ENCODE measurements at places on chromosomes 13 and 19. TPM values are rescaled to one million over a fixed set of nuclear protein-coding genes. Genes with fewer than 3 reads are reported as not detected.
A peak's percentile ranks its signal among the peaks of the same experiment; 100 is the strongest.

ZNF578 gene
- total RNA-seq = 0.56 TPM

ZMYM5 gene
- total RNA-seq = 11.1 TPM

GRCh38 chr13:113781571-113781970 lies 22.5 kb downstream of the TMEM255B start:
- no peaks in the 10 kb centered on the region for H3K4me1 ChIP-seq
- no peak for DNase-seq
- H3K27me3 ChIP-seq = peaks cover 22% of the 10 kb centered on the region

GRCh38 chr19:24142771-24143170 lies 55.8 kb downstream of the ZNF254 start:
- H3K27ac ChIP-seq = no peak overlapping the region
- H3K4me3 ChIP-seq = no peak overlapping the region
- H3K4me1 ChIP-seq = no peaks in the 10 kb centered on the region
- no peaks in the 10 kb centered on the region for H3K27me3 ChIP-seq
- peaks cover 35% of the 10 kb centered on the region for H3K36me3 ChIP-seq
- no peak for DNase-seq

- no peak overlapping the region for H3K27ac ChIP-seq
- no peak for DNase-seq
- peaks cover 2% of the 10 kb centered on the region for H3K27me3 ChIP-seq
- peaks cover 21% of the 10 kb centered on the region for H3K4me1 ChIP-seq
These were observed 1.9 kb downstream of the ISOC2 start for GRCh38 chr19:55459551-55459949.

- no peak overlapping the region for H3K4me3 ChIP-seq
- H3K4me1 ChIP-seq = no peaks in the 10 kb centered on the region
- no peak for DNase-seq
- H3K27ac ChIP-seq = no peak overlapping the region
- H3K36me3 ChIP-seq = no peaks in the 10 kb centered on the region
These were observed 8.4 kb downstream of the SHANK1 start for GRCh38 chr19:50711196-50711595.

- no peak for DNase-seq
- H3K27me3 ChIP-seq = no peaks in the 10 kb centered on the region
- H3K4me1 ChIP-seq = peaks cover 23% of the 10 kb centered on the region
- H3K36me3 ChIP-seq = peaks cover 4% of the 10 kb centered on the region
- no peak overlapping the region for H3K4me3 ChIP-seq
- H3K27ac ChIP-seq = no peak overlapping the region
These were observed 94.5 kb downstream of the ARHGEF7 start for GRCh38 chr13:111209613-111210012.

GRCh38 chr19:15926484-15926883 lies 7.8 kb downstream of the CYP4F11 start:
- DNase-seq = no peak
- H3K4me3 ChIP-seq = no peak overlapping the region

- no peak for DNase-seq
- peaks cover 50% of the 10 kb centered on the region for H3K4me1 ChIP-seq
- H3K27ac ChIP-seq = peak overlapping the region; percentile 93
- peak overlapping the region; percentile 61 for H3K4me3 ChIP-seq
- peaks cover 1% of the 10 kb centered on the region for H3K36me3 ChIP-seq
- no peaks in the 10 kb centered on the region for H3K27me3 ChIP-seq
These were observed 84.5 kb downstream of the LRRC63 start for GRCh38 chr13:46296115-46296822.

GRCh38 chr19:50803633-50804419 lies 13.6 kb downstream of the ACP4 start:
- no peak for DNase-seq
- H3K4me1 ChIP-seq = peaks cover 34% of the 10 kb centered on the region
- H3K27ac ChIP-seq = peak overlapping the region; percentile 100
- H3K4me3 ChIP-seq = peak overlapping the region; percentile 96

DNA sequence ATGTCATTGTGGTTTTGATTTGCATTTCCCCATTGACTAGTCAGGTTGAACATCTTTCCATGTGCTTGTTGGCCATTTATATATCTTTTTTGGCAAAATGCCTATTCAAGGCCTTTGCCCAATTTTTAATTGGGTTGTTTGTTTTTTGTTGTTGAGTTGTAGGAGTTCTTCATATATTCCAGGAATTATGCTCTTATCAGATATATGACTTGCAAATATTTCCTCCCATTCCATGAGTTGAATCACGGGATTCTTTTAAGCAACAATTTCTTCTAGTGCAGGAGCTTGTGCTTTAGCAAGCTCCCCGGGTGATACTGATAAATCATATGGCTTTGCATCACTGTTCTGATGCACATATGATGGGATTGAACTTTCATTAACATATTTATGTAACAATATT lies 47.0 kb upstream of the FLT1 start:
- no peak for DNase-seq
- no peak overlapping the region for H3K27ac ChIP-seq
- peaks cover 29% of the 10 kb centered on the region for H3K27me3 ChIP-seq
- peaks cover 4% of the 10 kb centered on the region for H3K36me3 ChIP-seq

DNA sequence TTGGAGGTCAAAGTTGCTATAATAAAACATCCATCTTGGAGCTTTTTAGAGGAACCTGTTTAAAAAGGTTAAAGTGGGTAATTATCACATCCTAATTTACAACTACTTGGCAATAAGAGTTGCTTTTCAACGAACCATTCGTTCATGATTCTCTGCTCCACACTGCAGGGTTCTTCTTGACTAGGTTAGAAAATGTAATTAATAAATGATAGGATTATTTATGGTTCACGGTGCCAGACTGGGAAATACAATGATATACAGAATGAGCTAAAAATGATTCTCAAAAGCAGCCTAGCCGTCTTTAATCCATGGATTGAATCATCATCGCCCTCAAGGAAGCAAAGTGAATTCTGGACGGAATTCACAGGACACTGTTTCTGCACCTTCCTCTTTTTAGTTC lies 291.2 kb downstream of the TEX29 start:
- no peaks in the 10 kb centered on the region for H3K36me3 ChIP-seq
- no peak overlapping the region for H3K27ac ChIP-seq
- no peak for DNase-seq

Measured in activated CD4-positive, alpha-beta memory T cell treated with anti-CD3 and anti-CD28 coated beads for 36 hours (primary cell).